ENCODE measurements at places on chromosomes 16 and 17.

GRCh38 chr16:11679250-11679649 is 11.0 kb downstream of the SNN start:
- DNase-seq, result no peak

DNA sequence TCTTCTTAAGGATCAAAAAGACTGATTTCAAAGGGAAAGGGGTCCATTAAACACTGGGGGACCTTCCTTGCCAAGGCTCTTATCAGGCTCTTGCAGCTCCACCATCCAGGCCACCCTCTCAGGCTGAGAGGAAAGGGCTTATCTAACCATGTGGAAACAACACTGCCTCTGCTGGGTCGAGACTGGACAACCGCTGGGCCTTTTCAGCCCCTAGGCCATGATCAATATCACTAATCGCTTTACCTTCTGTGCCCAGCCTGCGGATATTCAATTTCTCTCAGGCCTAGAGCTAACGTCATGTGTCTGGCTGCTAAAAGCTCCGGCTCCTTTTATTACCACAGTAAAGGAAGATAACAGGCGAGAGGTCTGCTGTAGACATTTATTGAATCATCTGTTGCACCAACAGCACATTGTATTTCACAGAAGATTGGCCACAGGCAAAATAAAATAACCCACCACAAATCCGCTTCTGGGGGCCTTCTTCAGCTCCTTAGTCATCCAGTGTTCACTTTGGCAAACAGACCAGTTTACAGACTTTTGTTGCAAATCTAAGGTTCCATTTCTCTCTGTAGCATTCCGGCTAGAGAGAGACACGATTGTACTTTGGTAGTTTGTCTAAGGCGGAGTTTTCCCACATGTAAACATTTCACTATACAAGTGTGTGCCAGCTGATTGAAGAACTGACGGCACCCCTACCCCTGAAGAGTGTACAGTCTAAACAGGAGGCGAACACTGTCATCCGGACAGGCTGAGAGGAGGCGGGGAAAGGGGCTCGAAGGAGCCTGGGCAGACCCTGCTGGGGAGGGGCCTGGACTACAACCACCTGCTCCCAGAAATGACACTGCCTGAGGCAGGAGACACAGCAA is 13.9 kb downstream of the CYB561 start:
- no peak for DNase-seq

- DNase-seq, result no peak
Measured at GRCh38 chr17:42275527-42276358, 448 bp downstream of the STAT5B start.

GRCh38 chr16:53991754-53992378 is 287.9 kb downstream of the FTO start:
- DNase-seq, result no peak

- DNase-seq, result no peak
Measured at GRCh38 chr16:63312346-63312745, 1276.1 kb upstream of the CDH8 start.

DNA sequence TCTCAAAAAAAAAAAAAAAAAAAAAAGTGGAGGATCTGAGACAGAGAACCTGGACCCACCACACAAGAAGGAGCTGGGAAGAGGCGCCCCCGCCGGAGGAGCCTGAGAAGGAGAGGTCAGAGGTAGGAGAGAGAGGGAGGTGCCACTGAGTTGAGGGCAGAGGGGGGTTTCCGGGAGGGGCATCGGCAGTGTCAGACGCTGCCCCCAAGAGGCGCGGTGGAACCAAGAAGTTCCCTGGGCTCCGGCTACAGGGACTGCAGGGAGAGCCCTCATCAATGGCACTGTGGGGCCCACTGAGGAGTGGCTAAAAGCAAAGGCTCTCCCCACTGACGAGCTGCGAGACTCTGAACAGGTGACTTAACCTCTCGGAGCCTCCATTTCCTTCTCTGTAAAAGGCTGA is 4.2 kb downstream of the CCDC42 start:
- no peak for DNase-seq

GRCh38 chr17:78529871-78530670 is 47.1 kb downstream of the DNAH17 start:
- no peak for DNase-seq

GRCh38 chr16:49491771-49492761 is 118.5 kb downstream of the C16orf78 start:
- DNase-seq, result no peak

- no peak for DNase-seq
Measured at GRCh38 chr17:81387100-81388090, 7.9 kb upstream of the BAHCC1 start.

DNA sequence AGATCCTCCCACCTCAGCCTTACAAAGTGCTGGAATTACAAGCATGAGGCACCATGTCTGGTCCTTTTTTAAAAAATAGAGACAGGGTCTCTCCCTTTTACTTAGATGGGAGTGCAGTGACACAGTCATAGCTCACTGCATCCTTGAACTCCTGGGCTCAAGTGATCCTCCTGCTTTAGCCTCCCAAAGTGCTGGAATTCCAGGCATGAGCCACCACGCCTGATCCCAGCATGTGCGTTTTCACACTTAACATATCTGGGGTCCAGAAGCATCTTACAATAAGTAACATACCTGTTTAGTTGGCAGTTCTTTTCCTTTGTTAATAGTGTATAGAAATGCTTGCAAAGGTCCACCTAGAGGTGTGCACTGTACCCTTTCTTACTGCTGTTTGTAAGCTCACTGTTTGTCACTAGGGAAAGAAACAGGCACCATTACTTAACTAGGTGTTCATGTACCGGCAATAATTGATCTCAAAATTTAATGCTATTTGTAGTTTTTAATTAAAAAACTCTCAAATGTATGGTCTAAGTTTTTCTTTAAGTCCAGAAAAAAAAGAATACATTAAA is 221.7 kb downstream of the RPTOR start:
- DNase-seq, result no peak

DNA sequence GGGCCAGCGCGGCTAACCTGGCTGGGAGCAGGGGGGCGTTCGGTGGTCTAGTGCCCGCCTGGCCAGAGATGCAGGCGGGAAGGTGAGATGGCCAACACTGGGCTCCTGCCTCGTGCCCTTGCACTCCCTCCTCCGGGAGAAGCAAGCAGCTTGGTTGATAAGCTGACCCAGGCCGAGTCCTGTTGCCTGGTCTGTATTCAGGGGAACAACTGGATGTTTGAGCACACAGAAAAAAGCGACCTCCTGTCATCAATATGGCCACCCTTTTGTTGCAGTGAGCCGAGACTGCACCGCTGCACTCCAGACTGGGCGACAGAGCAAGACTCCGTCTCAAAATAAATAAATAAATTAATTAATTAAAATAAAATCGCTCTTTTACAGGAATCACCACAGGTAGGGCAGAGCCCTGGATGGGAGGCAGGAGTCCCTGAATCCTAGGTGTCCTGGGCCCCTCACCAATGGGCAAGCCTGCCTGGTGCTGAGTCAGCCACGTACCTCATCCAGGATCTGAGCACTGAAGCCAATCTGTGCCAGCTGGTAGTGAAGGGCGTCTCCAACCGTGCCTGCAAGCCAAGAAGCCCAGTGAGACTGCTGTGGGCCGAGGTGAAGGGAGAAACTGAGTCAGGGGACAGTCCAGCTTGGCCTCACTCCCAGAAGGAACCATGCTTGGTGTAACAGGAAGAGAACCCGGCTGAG is 31.8 kb downstream of the HASPIN start:
- DNase-seq, result no peak

- DNase-seq, result no peak
Measured at GRCh38 chr17:61054436-61054835, 345.2 kb upstream of the TBX2 start.

DNA sequence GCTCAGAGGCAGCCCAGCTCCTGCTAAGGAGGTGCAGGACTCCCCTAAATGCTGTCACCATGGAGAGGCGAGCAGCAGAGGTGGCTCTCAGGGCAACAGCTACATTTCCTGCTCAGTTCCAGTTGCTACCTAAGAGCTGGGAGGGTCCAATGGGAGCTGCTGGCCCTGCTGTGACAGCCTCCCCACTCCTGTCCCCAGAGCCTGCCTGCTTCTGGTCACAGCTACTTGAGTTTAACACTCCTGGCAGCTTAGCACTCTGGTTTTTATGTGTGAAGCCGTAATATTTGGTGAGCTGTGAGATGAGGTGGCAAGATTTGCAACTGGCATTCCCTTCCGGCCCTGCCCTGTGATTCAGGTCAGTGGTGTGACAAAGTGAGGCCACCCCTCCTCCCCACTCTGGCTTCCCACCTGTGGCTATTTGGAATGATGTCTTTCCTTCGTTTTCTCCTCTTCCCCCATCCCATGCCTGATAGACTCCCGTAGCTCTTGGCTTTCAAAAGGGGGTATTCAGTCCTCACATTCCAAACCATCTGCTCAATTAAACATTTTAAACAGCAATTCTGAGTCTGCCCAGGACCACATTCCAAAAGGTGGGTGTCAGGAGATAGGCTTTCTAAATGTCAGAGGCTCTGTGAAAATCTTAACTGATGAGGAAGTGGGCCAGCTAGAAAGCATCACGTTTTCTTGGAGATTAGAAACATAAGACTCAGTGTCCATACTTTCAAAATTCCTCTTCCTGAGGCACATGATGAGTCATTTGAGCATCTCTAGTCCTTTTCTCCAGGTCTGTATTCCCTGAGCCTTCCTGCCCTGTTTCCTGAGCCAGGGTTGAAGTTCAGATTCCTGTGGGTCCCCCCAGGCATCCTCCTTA is 42.6 kb upstream of the SKAP1 start:
- no peak for DNase-seq

DNA sequence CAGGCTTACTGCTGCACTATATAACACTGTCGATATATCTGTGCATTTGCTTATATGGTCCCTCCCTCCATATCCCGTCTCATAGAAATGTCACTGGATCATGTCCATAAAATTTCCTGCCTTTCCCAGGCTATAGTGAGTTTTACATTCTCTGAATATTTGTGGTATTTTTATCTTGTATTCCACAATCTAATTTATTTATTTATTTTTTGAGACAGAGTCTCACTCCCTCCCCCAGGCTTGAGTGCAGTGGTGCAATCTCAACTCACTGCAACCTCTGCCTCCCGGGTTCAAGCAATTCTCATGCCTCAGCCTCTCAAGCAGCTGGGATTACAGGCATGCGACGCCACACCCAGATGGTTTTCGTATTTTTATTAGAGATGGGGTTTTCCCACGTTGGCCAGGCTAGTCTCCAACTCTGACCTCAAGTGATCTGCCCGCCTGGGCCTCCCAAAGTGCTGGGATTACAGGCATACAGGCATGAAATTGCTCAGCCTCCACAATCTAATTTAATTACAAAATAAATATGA is 12.9 kb downstream of the TRIM37 start:
- no peak for DNase-seq

DNA sequence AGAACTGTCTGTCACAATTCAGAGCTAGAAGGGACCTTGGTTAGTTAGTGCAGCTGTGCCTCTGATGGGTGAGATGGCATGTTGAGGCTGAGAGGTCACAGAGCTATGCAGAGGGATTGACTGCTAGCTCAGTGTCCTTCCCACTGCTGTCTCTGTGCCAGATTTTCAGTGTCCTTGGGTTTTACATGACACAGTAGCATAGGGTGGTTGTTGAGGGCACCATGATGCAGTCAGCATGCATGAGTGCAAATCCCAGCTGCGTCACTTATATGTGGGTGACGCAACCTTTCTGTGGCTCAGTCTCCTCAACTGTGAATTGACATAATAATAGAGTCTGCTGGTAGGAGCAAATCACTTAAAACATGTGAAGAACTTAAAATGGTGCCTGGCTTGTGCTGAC is 2.7 kb downstream of the MT1A start:
- no peak for DNase-seq

- DNase-seq, result no peak
Measured at GRCh38 chr17:50146927-50147665, 3.4 kb downstream of the PPP1R9B start.

- no peak for DNase-seq
Measured at GRCh38 chr17:7307686-7308624, 527 bp downstream of the EIF5A start.

DNA sequence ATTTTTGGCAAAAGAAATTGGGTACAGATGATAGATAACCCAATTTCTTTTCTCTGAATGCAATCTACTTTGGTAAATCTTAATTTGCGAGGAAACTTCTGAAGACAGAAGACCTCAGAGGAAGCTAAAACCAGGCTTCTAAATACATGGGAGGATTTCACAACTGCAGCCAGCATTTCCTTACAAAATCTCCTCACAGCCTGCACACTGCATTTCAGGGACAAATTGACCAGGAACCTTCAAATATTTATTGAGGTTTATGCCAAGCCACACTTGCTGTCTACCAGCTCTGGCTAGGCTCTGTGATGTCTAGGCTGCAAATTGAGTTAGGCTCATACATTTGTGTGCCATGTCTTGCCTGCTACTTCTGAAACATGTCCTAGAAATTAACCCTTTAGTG is 167.3 kb upstream of the CDH5 start:
- no peak for DNase-seq

GRCh38 chr17:48335858-48336500 is 94.0 kb downstream of the SKAP1 start:
- DNase-seq, result no peak

- no peak for DNase-seq
Measured at GRCh38 chr17:56158915-56159825, 5.9 kb downstream of the ANKFN1 start.

DNA sequence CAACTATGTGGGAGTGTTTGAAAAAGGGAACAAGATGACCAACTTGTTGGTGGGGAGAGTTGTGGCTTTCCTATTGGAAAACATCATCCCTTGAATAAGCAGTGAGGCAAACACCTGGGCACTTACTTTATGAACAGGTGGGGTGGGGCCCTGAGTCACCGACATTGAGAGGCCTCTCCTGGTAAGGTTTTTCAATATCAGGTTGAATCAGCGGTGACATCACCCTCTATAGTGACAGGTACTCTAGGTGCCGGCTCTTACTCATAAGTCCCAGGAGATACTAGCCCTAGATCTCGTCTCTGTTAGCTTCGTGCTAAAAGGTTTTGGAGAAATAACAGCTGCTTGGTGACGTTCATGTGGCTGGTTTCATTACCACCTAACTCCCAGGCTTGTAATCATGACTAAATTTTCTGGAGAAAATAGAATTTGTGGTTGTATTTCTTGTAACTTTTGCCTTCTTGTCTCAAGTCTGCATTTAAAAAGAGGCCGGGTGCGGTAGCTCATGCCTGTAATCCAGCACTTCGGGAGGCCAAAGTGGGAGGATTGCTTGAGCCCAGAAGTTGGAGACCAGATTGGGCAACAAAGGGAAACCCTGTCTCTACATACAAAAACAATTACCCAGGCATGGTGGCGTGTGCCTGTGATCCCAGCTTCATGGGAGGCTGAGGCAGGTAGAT is 19.3 kb downstream of the CDH1 start:
- DNase-seq, result no peak

DNA sequence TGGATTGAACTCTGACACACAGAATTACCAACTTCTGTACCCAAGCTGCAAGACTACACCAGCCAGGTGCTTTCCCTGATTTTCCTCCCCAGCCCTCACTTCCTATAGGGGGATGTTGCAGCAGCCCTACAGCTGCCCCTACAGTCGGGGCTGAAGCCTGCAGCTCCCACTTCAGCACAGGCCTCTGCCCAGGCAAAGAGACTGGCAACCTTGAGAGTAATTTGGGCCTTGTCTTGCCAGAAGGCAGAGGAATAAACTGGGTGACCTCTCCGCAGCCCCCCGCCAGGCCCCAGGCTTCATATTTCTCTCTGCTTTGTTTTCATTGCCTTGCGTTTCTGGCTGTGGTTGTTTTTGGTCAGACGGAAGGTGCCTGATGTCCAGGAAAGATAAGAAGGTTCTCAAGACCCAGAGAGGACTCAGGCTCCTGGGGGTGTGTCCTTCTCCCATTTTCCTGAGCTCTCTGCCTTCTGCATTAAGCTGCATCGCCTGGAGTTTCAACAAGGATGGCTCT is 32.0 kb downstream of the SLC6A4 start:
- DNase-seq, result no peak
